ENCODE measurements at places on chromosomes 5 and 9.

- peaks cover 21% of the 10 kb centered on the region for H3K4me1 ChIP-seq
- H3K36me3 ChIP-seq: peaks cover 11% of the 10 kb centered on the region
- DNase-seq: no peak
- H3K27me3 ChIP-seq: no peaks in the 10 kb centered on the region
- no peak overlapping the region for H3K4me3 ChIP-seq
Observed at GRCh38 chr9:124392871-124393460, 22.3 kb downstream of the PSMB7 start.

DNA sequence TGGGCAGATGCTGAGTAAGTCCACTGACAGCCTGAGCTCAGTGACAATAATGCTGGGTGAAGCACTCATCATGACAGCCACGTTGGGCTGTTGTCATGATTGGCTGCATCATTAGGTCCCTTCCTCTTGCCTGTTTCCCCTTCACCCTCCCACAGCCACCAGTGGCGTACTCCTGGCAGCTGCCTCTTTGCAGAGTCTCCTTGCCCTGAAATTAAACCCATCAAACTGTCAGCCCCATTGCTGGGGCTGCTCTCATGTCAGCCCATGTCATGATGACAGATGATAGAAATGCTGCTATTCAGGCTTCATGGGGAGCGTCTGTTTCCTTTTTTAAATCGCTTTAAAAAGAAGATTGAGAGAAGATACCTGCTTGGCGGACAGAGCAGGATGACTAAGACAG is 327.4 kb downstream of the AGTPBP1 start:
- H3K27me3 ChIP-seq: peaks cover 2% of the 10 kb centered on the region
- no peaks in the 10 kb centered on the region for H3K4me1 ChIP-seq
- no peak overlapping the region for H3K27ac ChIP-seq
- no peak overlapping the region for H3K4me3 ChIP-seq
- no peak for DNase-seq

GRCh38 chr9:81776390-81776789 is 87.0 kb upstream of the TLE1 start:
- no peaks in the 10 kb centered on the region for H3K4me1 ChIP-seq
- peaks cover 4% of the 10 kb centered on the region for H3K27me3 ChIP-seq
- no peaks in the 10 kb centered on the region for H3K36me3 ChIP-seq
- no peak overlapping the region for H3K4me3 ChIP-seq
- no peak for DNase-seq
- no peak overlapping the region for H3K27ac ChIP-seq

- H3K4me1 ChIP-seq: no peaks in the 10 kb centered on the region
- no peak overlapping the region for H3K27ac ChIP-seq
- H3K36me3 ChIP-seq: no peaks in the 10 kb centered on the region
Observed at GRCh38 chr5:15492545-15492944, 7.4 kb upstream of the FBXL7 start.

DNA sequence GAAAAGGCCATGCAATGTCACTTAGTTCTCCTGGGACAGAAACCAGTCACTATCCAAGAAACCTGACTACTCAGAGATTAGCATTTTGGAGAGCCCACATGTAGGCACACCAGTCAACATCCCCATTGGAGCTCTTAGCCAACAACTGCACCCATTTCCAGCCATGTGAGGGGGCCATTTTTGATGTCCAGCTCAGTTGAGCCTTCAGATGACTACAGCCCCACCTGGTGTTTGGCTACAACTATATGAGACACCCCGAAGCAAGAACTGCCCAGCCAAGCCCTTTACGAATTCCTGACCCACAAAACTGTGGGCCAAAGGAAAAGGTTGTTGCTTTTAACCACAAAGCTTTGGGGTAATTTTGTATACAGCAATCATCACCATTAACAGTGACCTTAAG is 300.1 kb downstream of the ASTN2 start:
- H3K27ac ChIP-seq: no peak overlapping the region
- no peak overlapping the region for H3K4me3 ChIP-seq
- peaks cover 2% of the 10 kb centered on the region for H3K27me3 ChIP-seq
- no peaks in the 10 kb centered on the region for H3K36me3 ChIP-seq
- no peak for DNase-seq
- H3K4me1 ChIP-seq: no peaks in the 10 kb centered on the region

DNA sequence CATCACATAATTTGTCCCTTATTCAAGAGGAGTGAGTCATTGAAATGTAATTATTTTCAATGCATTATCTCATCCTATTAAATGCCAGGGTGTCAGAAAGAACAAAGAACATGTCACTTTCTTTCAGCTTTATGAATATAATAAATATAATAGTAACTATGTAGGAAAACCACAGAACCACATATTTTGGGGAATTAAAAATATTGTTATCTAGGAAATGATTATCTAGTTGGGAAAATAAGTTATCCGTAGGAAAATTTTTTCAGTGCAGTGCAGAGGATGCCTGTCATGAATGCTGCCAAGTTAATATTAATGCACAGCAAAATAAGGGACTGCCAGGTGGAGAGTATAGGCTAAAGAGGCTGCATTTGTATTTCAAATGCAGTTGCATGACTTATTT is 844.8 kb downstream of the MAT2B start:
- H3K4me1 ChIP-seq: peaks cover 7% of the 10 kb centered on the region
- H3K27me3 ChIP-seq: peaks cover 6% of the 10 kb centered on the region
- no peak for DNase-seq
- no peak overlapping the region for H3K4me3 ChIP-seq
- no peak overlapping the region for H3K27ac ChIP-seq
- H3K36me3 ChIP-seq: no peaks in the 10 kb centered on the region

GRCh38 chr5:178839319-178839704 is 20.4 kb upstream of the ZNF354B start:
- H3K27ac ChIP-seq: no peak overlapping the region
- H3K4me1 ChIP-seq: peaks cover 6% of the 10 kb centered on the region
- no peak for DNase-seq
- no peaks in the 10 kb centered on the region for H3K36me3 ChIP-seq
